ENCODE measurements at places on chromosomes 2 and 18.
A peak's percentile ranks its signal among the peaks of the same experiment; 100 is the strongest.

- DNase-seq = no peak
Measured at GRCh38 chr18:24593401-24593800, 133.0 kb downstream of the HRH4 start.

DNA sequence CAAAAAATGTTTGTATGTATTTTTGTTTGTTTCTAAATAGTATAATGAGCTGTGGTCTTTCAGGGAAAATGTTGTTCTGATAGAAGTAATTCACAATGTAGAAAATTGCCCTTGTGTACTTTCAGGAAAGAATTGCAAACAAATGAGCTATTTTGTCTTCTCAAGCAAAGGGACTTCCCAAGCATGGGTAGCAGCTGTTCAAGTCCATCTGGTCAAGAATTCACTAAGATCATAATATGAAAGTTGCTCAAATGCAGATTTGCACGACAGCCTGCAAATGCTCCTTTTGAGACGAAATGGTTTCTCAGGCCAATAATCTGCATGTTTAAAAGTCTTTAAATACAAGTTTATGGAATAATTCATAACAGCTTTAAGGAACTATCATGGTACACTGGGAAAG lies 51.9 kb upstream of the HNMT start:
- DNase-seq = no peak

DNA sequence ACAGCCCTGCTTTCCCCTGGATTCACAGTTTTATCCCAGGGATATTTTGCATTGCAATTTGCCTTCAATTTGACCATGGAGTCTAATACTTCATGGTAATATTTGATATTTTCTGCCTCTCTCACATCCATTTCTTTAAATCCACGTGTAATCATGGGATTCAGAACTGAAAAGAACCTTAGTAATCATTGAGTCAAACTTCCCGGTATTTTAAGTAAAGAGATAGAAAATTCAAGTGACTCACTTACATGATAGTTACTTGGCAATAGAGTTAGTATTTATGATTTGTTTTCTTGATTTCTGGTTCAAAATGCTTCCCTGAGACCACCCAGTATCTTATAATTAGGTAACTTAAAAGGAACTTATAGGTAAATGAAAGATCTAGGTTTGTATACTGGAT lies 33.7 kb upstream of the CDC42EP3 start:
- DNase-seq = no peak

- DNase-seq = no peak
Measured at GRCh38 chr18:8865934-8866333, 160.6 kb downstream of the MTCL1 start.

- no peak for DNase-seq
Measured at GRCh38 chr2:128548461-128548891, 229.8 kb upstream of the HS6ST1 start.

DNA sequence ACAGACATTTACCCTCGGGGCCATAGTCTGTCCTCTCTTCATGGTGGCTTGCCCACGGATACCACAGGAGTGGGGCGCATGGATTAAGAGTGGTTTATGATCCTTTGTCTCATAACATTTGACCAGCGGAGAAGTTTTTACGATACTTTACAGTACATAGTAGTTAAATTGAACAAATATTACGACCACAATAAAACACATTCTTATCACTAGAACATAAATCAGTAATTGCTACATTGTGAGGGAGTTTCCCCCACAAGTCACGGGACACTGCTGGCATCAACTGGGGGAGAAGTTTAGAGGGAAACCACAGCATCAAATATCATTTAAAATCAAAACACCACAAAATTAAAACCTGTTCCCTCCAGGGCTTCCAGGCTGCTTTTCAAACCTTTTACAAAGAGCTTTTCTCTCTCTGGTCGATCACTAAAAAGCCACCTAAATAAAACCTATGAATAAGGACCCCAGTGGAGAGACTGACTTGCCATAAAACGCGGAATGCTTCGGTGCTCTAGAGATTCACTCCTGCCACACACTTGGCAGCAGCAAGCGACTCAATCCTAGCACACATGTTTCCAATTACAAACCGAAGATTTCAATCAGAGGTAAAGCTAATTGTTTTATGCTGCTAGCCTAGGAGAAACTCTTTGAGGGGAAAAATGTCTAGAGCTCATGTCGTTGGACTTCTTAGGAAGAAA lies 173.7 kb upstream of the HNRNPA3 start:
- DNase-seq = no peak

- no peak for DNase-seq
Measured at GRCh38 chr2:28435814-28436351, 43.2 kb downstream of the FOSL2 start.

- peak; percentile 54 for DNase-seq
Measured at GRCh38 chr2:178280244-178280852, 86.0 kb downstream of the OSBPL6 start.

DNA sequence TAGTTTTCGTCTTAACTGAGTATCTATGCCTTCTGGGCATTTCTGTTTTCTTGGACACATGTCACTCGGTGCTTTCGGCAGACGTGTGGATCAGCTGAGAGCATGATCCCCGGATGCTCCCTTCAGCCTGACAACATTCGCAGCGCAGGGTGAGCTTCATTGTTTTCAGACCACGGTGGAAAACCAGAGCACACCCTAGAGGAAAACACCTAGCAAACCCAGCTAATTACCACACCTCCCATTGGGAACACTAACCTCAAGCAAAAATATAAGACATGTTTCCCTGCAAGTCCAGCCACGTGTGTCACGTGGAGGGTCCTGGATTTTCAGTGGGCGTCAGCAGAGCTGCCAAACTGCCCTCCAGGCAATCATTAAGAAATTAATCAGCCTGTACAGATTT lies 31.0 kb downstream of the ANKRD29 start:
- no peak for DNase-seq

GRCh38 chr2:74347742-74348141 lies 4.5 kb upstream of the SLC4A5 start:
- DNase-seq = no peak

GRCh38 chr2:91477731-91478672 lies 2786.5 kb downstream of the RPIA start:
- DNase-seq = no peak

GRCh38 chr2:124970030-124970429 lies 944.9 kb downstream of the CNTNAP5 start:
- no peak for DNase-seq

- DNase-seq = peak; percentile 33
Measured at GRCh38 chr18:22559414-22560274, 141.9 kb upstream of the CTAGE1 start.

- DNase-seq = no peak
Measured at GRCh38 chr2:136297994-136298393, 180.0 kb upstream of the CXCR4 start.
